ENCODE measurements at places on chromosomes 16 and 17. TPM values are rescaled to one million over a fixed set of nuclear protein-coding genes. Genes with fewer than 3 reads are reported as not detected.

CCL4L2 gene
- total RNA-seq = not detected

DHRS7C gene
- total RNA-seq = not detected

MSL1 gene
- total RNA-seq = 96.3 TPM

ITGA2B gene
- total RNA-seq = 2.4 TPM

EVPLL gene
- not detected for total RNA-seq

CENPN gene
- 56.6 TPM for total RNA-seq

SGSH gene
- 70.2 TPM for total RNA-seq

KRTAP2-2 gene
- total RNA-seq = not detected

MRPL58 gene
- total RNA-seq = 55.2 TPM

SLC9A5 gene
- 1.7 TPM for total RNA-seq

NKD1 gene
- 0.18 TPM for total RNA-seq

DNASE1L2 gene
- 4.4 TPM for total RNA-seq

RARA gene
- 55.6 TPM for total RNA-seq

KRT20 gene
- 0.13 TPM for total RNA-seq

SPHK1 gene
- 18.2 TPM for total RNA-seq

TNFRSF17 gene
- total RNA-seq = not detected

RCVRN gene
- not detected for total RNA-seq

ADORA2B gene
- total RNA-seq = 42.7 TPM

C16orf92 gene
- not detected for total RNA-seq

GNG13 gene
- total RNA-seq = 0.23 TPM

SOX15 gene
- total RNA-seq = 0.33 TPM

DPEP3 gene
- not detected for total RNA-seq

PSME3IP1 gene
- total RNA-seq = 67.6 TPM

PCTP gene
- total RNA-seq = 23.7 TPM

RHBDF1 gene
- 41.7 TPM for total RNA-seq

ANKRD40CL gene
- total RNA-seq = not detected

CHAD gene
- total RNA-seq = not detected

ZFHX3 gene
- total RNA-seq = 7.1 TPM

GTF3C1 gene
- total RNA-seq = 121 TPM

RPRML gene
- 0.54 TPM for total RNA-seq

ITFG1 gene
- 26.5 TPM for total RNA-seq

KCNG4 gene
- not detected for total RNA-seq

UNC13D gene
- 12.7 TPM for total RNA-seq

MYOCD gene
- total RNA-seq = not detected

CES1 gene
- total RNA-seq = 27.5 TPM

NUPR1 gene
- total RNA-seq = 79.7 TPM

PRDM7 gene
- total RNA-seq = not detected

RAB11FIP4 gene
- 10.8 TPM for total RNA-seq

FNDC8 gene
- not detected for total RNA-seq

EPX gene
- total RNA-seq = not detected

PHB1 gene
- 367 TPM for total RNA-seq

ADAD2 gene
- not detected for total RNA-seq

RND2 gene
- 0.59 TPM for total RNA-seq

SPDYE4 gene
- not detected for total RNA-seq

SPNS2 gene
- 1.9 TPM for total RNA-seq

RHBDL1 gene
- 6.6 TPM for total RNA-seq

SLC47A1 gene
- total RNA-seq = 16.1 TPM

CIAO2B gene
- 96.6 TPM for total RNA-seq

TTYH2 gene
- 8.3 TPM for total RNA-seq

SRCAP gene
- 73.6 TPM for total RNA-seq

CLEC16A gene
- 21.0 TPM for total RNA-seq

TP53TG3C gene
- total RNA-seq = not detected

Measured in Panc1 (cell line).